ENCODE measurements at places on chromosomes 2 and 18.

- no peak for DNase-seq
These were observed 1348.0 kb upstream of the PIK3C3 start for GRCh38 chr18:40606996-40607395.

- no peak for DNase-seq
These were observed 16.4 kb downstream of the SMAD7 start for GRCh38 chr18:48934415-48934722.

- no peak for DNase-seq
These were observed 52.3 kb downstream of the C18orf63 start for GRCh38 chr18:74367905-74368304.

DNA sequence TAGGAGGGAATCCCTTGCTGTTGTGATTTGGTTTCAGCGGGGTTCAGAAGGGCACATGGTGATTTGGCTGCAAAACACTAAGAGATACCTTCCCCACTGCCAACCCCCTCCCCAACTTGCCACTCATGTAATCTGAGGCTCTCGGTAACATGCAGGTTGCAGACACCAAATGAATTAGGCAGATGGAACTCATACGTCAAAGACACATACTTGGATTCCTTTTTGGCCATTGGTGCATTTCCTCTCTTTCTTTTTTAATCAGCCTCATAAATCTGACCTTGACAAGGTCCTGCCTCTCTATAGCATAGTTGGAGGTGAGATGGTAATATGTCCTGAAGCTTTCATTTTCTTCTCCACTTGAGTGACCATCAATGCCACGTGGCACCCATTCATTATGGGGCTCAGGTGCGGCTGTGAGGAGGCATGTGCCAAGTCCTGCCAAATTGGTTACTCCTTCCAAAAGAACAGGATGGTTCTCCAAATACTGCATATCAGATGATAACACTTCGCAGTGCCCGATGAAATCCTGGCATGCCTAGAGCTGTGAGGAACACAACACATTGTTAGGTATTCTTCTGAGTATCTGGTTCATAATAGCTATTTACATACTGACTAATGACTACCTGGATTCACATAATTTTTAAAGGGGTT lies 8.3 kb upstream of the TMEM178A start:
- DNase-seq = no peak

- DNase-seq = no peak
These were observed 51.1 kb downstream of the RNF152 start for GRCh38 chr18:61841706-61842105.

GRCh38 chr2:17199741-17200140 lies 318.5 kb downstream of the RAD51AP2 start:
- no peak for DNase-seq

DNA sequence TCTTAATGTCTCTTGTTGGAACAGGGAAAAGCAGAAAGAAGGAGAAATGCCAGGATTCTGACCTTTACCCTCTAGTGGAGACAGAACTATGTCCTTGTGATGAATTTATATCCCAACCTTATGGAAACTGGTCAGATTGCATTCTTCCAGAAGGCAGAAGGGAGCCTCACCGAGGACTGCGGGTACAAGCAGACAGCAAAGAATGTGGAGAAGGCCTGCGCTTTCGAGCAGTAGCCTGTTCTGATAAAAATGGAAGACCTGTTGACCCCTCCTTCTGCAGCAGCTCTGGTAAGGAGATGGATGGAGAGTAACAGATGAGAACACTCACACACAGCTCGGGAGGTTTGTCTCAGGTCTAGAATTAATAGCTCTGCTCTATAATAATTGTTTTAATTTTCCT lies 552.7 kb upstream of the HNMT start:
- DNase-seq = no peak

DNA sequence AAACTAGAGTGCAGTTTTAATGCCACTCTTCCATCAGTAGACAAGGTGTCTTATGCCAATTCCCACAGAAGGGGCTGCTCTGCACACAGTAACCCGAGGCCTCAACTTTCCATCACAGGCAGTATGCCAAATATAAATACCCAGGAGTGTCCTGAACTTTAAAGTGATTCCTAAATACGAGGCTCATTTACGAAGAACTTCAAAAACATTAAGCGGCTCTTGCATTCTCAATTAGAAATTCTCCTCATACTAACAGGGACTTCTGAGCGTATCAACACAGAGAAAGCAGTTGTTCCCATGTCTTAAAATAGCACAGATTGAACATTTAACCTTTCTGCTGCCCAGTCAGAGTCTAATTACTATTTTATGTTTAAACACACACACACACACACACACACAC lies 638.6 kb downstream of the ERBB4 start:
- DNase-seq = no peak

GRCh38 chr2:88159955-88160415 lies 10.2 kb upstream of the THNSL2 start:
- DNase-seq = peak; percentile 64

DNA sequence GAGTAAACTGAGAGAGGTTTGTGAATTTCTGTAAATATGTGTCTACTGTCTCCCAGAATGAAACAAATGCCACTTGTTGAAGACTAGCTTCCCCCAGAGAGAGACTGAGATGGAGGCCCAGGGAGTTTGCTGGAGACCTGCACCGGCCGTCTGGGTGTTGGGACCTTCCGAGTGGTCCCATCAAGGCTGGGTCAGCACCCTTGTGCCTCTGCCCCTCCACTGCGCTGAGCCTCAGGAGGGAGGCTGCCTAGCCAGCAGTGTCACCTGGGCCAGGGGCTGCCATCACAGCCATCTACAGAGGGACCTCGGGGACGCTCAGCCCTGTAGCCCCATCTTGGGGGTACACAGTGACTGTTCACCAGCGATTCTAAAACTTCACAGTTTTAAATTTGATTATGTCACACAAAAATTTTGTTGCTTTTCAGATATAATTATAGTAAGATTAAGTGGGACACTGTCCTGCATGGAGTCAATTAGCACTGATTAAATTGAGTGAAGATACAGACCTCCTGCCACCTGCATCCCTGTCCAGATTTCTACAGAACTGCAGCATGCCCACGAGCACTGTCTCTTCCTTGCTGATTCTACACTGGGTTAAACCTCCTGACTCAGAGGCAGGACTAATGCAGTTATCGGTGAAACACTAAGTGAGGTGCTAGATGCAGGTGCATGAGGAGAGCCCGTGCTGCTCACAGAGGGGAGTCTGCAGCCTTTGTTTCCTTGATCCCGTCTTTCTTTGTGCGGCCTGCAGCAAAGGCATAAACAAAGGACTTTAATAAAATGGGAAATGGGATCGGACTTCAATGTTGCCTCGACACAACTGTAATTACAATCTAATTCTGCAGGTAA lies 50.5 kb downstream of the TMEM18 start:
- peak; percentile 63 for DNase-seq

DNA sequence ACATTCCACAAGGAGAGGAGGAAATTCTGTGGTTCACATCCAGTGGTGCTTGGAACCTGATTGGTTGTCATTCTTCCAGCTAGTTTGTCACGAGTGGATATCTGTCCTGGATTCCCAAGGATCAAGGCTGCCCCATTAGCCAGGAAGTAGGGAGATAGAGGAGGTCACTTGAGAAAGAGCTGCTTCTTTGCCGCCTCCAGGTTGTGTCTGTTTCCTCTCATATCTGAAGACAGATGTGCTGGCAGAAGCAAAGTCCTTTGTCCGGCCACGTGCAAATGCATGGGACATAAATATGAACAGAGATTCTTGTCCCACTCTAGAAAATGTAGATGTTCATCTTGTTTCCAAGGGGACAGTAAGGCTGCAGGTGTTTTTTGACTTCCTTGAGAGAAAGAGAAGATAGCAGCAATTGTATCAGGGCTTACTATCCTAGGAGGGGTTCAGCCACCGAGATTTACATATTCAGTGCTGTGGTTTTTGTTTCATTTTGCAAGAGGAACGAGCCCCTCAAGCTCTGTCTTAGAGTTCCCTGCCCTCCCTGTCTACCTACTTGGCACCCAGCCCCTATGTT lies 174.4 kb downstream of the RPIA start:
- no peak for DNase-seq

GRCh38 chr2:30040147-30040546 lies 106.7 kb upstream of the YPEL5 start:
- DNase-seq = no peak

DNA sequence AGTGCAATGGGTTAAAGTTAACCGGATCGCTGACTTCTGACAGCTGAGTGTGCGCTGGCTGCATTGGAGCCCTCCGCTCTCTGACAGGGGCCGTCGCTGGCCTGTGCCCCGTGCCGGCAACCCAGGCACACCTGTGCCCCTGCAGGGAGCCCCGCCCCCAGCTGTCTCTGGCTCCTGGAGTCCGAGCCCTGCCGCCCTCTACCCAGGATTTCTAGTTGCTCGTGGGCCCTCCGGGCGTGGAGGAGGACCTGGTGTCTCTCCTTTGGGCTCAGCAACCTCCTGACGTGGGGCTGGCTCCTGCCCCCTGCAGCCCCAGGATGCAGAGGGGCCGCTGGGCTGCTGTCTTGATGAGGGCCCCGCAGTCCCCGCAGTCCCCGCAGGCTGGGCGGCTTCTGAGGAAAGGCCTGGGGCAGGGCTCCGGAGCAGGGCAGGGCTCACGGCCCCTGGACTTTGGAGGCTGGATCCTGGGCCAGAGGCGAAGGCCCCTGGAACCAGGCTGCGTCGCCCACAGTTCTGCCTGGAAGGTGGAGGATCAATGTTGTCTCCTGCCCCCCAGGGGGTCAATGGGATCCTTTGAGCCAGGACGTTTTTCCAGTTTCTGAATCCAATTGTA lies 172.8 kb downstream of the RNF144A start:
- DNase-seq = no peak

GRCh38 chr2:239376351-239376750 lies 24.5 kb downstream of the HDAC4 start:
- DNase-seq = no peak

- no peak for DNase-seq
These were observed 110.1 kb downstream of the MREG start for GRCh38 chr2:215903203-215903602.

- DNase-seq = no peak
These were observed 20.0 kb downstream of the NAB1 start for GRCh38 chr2:190668892-190669291.

DNA sequence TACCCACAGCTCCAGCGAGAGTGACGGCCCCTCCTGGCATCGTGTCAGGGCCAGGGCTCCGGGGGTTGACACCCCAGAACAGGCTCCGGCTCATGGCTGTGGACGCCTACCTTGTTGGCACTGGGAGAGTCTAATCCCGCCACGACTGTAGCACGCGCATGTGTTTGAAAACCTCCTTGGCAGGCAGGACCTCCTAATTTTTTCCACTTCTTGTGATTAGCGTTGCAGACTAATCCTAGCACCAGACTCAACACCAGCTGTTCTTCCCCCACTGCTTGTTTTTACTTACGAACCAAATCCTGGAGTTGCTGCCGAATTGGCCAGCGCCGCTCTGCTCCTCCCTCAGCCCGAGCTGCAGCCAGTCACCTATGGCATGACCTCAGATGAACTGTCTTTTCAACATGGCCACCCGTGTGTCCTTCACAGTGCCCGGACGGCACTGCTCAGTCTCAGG lies 110.7 kb downstream of the KLHL29 start:
- DNase-seq = no peak

- peak; percentile 45 for DNase-seq
These were observed 189.0 kb downstream of the PRKCE start for GRCh38 chr2:45840481-45840880.

GRCh38 chr2:38765149-38765548 lies 12.9 kb upstream of the GEMIN6 start:
- no peak for DNase-seq

GRCh38 chr18:78107363-78107762 lies 857.7 kb downstream of the GALR1 start:
- DNase-seq = peak; percentile 50

- DNase-seq = peak; percentile 76
These were observed 29.2 kb downstream of the GPC1 start for GRCh38 chr2:240464514-240465241.

GRCh38 chr2:234751275-234751973 lies 200.4 kb upstream of the SH3BP4 start:
- no peak for DNase-seq

GRCh38 chr18:39037925-39038324 lies 1472.3 kb upstream of the CELF4 start:
- DNase-seq = no peak

DNA sequence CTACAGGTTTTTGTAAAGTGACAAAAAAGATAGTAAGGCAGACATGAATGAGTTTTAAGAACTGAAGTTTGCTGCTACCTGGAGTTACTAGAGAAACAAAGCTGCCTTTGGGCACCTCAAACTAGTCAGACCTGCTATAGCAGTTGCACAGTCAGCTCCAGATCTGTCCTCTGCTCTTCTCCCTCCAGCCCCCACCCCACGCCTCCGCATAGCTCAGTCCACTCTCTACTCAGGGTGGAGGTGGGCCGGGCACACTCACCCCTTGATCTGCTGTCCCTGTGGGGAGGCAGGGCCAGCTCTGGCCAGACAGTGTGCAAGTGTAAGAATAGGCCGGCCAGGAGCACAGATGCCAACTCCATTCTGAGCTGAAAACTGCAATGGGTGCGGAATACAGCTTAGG lies 4.1 kb downstream of the SERTAD2 start:
- peak; percentile 87 for DNase-seq

DNA sequence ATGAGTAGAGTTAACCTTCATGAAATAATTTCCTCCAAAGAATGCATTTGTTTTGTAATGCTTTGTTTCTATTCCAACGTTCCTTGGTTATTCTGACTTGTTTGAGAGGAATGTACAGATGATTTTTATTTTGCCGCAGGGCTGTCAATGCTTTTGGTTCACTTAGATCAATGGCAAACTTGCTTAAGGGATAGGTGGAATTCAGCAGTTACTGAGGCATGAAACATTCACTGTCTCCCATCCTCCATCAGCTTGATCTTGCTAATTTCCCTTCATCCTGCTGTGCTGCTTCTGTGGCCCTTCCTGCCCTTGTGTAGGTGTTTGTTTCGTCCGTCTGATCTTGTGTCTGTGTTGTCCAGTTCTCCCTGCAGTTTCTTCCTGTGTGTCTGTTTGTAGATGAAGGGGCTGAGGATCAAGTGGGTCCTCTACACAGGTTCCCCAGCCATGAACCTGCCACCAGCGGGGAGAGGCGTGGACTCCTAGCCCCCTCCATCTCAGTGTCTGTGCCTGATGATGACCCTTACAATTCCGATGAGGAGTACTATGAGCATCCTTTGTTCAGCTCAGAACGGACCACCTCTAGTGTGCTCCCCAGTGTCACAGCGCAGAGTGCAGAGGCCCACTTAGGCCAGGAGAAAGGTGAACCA lies 84.2 kb upstream of the UNC80 start:
- no peak for DNase-seq

DNA sequence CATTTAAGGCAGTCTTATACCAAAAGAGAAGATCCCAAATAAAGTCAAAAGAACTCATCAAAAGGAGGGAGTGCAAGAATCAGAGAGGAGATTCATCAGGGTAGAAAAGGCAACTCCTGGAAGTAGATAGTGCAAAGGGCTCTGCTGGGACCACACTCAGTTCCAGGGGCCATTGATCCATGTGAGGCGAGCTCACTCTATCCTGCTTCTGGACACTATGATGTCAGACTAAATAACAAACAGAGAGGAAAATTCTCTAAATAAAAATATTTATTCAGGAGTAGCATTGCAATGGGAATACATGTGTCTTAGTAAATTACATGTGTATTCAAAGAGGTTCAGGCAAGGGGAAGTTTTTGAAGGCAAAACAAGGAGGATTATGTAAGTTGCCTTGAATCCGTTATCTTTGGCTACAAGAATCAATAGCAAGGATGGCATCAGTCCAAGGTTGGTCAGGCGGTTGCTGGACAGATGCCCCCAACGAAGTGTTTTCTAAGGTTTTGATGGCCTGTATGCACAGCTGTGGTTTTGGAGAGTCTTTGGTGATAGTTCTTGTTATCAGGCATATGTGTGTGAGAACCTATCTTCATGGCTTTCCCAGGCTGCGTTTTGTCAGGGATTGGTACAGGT lies 13.2 kb upstream of the SERPINB12 start:
- no peak for DNase-seq

Measured in lower leg skin (tissue), 4 donors.